ENCODE measurements at places on chromosomes 6 and 20.
A peak's percentile ranks its signal among the peaks of the same experiment; 100 is the strongest.

DNA sequence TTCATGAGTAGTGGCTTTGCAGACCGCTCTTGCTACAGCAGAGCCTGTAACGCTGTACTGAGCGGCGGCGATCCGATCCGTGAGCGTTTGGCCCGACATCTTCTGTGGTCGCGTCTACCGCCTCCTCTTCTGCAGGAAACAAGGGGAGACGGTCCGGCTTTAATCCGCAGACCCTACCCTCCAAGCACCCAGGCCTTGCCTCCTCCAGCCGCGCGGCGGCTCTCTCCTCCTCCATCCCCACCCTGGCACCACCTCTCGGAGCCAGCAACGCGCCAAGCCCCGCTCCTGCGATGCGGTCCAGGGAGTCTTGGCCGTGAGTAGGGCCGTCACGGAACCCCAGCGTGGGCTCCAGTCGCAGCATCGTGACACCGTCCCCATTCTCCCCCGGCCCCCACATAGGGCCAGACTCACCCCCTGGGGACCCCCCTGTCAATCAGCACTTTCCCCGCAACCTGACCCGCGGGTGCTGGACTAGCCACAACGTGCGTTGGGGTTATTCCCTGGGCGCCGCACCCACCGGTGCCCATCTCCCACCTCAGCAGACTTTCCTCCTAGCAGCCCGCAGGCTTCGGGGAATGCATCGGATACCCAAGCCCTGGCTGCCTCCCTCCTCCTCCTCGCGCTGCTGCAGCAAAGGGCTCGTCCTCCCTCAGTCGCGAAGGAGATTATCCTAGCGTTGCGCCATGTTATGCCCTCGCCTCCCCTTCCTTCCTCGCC lies 914 bp downstream of the SNAP91 start:
- no peak for DNase-seq

- peak; percentile 5 for DNase-seq
Measured at GRCh38 chr6:20402092-20402341, 338 bp downstream of the E2F3 start.

- no peak for DNase-seq
Measured at GRCh38 chr20:47816487-47817451, 31.5 kb upstream of the SULF2 start.

DNA sequence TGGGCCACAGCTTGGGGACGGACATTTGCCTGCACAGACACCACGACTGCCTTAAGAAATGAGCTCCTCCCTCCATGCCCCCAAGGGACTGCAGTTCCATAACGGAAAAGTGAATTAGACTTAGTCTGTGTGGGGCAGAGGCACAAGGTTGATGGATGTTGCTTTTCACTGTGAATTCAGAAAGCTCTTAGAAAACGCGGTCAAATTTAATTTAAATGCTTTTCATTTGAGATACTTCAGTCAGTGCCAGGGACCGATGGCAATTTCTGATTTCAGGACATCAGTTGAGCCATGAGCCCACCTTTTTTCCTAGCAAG lies 356.4 kb downstream of the KIF16B start:
- DNase-seq, result no peak

GRCh38 chr6:169589699-169590257 lies 112.1 kb downstream of the WDR27 start:
- DNase-seq, result no peak

DNA sequence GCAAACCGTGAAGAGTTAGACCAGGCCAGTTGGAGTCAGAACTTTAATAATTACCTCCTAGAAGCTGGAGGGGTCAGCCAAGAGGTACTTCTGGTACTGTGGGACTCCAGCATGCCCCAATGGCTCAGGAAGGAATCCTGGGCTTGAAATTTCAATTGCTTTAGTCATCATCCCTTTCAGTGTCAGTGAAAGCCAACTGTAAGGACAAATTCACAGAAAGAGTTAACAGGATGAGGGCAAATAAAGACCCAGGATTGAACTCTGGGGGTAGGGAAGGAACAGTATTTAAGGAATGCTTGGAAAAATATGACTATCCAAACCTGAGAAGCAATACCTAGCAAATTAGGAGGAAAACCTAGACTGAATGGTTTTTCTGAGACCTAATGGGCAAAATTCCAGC lies 735.1 kb upstream of the MARCKS start:
- peak; percentile 75 for DNase-seq

GRCh38 chr6:155660251-155660977 lies 204.8 kb upstream of the NOX3 start:
- DNase-seq, result no peak

DNA sequence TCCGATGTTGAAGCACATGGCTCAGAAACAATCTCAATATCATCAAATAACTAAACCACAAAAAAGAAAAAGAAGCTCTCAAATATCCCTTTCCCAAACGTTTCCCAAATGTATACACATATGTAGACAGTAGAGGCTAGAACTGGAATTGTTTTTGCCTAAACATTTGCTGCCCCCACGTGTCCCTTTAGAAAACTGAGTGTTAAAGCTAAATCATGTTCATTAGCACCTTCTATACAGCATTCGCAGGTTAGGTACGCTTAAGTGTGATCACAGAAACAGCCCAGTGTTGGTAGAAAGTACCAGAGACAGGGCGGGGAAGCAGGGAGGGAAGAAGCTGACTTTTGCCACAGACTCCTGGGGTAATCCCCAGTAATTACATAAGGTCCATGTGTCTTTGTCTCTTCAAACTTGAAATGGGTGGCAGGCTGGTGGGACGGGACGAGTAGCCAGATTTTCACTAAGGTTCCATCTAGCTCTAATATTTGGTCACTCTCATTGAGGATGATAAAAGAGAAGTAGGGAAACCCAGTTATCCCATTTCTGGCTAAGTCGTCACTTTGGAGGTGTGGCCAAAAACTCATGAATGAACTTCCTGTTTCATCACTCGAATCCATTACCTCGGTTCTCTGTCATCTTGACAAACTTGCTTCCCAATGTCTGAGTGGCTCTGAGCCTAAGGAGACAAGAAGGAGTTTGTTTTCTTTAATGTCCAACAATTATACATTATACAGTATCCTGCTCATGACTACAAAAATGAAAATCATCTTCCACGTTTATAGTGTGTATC lies 15.0 kb upstream of the TFAP2A start:
- DNase-seq, result peak; percentile 50

GRCh38 chr6:31568537-31568961 lies 3.5 kb upstream of the LTA start:
- no peak for DNase-seq

DNA sequence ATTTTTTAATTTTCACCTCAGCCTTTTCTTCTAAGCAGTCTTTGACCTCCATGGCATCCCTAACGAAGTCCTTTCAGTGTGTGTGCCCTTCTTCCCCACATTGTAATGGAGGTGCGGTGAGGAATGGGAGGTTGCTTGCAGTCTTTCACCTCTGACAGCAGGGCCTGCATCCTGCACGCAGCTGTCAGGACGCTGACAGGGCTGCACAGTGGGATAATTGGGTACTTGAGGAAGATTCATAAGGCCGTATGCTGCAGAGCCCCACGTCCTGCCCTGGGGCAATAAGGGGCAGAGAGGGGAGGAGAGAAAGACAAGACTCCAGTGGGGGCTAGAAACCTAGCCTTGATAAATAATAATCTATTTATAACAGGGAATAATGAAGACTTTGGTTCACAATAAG lies 184.7 kb downstream of the SAMD5 start:
- DNase-seq, result no peak

- DNase-seq, result no peak
Measured at GRCh38 chr20:846894-847278, 13.4 kb downstream of the FAM110A start.

GRCh38 chr6:3377536-3378397 lies 79.1 kb downstream of the SLC22A23 start:
- DNase-seq, result no peak

DNA sequence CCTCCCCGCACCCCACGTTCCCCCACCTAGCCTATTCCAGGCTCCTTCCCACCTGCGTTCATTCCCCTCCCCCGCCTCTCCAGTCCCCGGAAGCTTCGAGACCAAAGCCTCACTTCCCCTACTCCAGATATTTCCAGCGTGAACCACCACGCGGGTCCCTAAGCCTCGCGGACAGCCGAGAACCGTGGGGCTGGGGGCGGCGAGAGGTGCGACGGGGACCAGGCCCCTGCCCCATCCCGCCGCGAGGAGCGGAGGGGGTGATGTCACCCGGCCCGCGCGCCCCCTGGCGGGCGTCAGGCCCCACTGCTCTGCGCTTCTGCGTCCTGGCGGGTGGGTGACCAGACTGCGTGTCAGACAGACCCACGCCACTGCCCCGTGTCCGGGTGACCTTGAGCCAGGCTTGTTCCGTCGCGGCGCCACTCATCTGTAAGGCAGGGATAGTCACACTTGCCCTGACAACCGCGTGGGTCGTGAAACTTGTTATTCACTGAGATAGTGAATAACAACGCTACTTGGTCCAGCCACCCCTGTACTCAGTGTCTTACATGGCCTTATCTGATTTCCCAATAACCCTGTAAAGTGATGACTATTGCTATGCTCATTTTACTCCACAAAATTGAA lies 9.0 kb upstream of the HSP90AB1 start:
- DNase-seq, result no peak

DNA sequence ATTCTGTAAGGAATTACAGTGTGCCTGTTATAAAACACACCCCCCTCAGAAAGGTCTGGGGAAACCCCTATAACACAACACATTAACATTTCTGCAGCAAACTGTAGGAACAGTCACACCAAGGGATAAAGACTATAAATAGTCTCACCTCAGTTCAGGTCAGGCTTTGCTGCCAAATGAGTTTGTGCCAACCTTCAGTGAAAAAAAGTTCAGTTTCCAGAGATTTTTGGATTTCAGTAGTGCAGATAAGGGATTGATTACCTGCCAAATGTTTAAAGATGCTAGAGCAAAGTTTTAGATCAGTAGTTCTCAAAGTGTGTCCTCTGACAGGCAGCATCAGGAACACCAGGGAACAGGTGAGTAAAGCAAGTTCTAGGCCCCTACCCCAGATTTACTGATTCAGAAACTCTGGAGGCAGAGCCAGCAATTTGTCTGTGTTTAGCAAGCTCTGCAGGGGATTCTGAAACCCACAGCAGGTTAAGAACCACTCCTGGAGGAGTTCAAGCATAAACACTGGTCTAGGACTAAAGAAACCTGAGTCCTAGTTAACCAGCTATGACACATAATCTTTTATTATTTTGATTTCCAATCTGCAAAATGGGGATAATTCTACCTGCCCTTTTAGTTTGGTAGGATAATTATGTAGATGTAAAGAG lies 111.0 kb downstream of the RCAN2 start:
- DNase-seq, result no peak

GRCh38 chr6:168134560-168135201 lies 55.7 kb upstream of the FRMD1 start:
- DNase-seq, result no peak

DNA sequence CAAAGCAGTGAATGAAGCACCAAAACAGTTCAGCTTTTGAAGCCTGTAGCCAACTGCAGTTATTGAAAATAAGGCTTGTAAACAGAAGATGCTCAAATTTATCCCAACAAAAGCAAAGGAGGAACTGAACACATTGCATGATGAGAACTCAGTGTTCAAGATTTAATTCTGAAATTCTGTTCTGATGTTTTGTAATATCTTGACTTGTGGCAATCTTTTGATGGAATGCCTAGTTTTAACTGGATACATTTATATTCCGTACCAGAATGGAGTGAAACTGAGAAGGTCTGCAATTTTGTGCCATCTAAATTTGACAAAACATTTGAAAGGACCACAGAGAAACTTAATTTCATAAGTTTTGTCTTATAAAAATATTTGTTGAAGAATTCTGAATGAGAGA lies 17.5 kb downstream of the FYN start:
- no peak for DNase-seq

GRCh38 chr20:21136015-21136732 lies 10.3 kb downstream of the KIZ start:
- no peak for DNase-seq

DNA sequence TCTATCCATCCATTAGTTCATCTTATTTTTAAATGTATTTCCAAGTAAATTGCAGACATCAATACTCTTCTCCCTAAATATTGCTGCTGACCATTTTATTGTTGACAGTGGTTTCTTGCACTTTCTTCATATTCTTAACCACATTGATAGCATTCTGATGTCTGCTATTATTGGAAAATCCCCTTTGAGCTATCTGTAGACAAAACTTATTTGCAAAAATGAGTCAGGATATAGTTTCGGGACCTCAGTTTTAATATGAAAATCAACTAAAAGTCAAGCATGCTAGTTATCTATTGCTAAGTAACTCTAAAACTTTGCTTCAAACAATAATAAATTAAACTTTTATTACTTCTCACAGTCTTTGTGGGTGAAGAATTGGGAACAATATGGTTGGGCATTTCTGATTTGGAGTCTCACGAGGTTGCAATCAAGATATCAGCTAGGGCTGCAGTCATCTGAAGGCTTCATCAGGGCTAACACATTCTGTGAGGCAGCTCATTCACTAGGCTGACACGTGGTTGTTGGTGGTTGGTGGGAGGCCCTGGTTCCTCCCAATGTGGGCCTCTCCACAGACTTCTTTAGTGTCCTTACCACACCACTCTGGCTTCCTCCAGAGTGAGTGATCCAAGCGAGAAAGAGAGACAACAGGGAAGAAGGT lies 32.7 kb downstream of the CD109 start:
- no peak for DNase-seq

DNA sequence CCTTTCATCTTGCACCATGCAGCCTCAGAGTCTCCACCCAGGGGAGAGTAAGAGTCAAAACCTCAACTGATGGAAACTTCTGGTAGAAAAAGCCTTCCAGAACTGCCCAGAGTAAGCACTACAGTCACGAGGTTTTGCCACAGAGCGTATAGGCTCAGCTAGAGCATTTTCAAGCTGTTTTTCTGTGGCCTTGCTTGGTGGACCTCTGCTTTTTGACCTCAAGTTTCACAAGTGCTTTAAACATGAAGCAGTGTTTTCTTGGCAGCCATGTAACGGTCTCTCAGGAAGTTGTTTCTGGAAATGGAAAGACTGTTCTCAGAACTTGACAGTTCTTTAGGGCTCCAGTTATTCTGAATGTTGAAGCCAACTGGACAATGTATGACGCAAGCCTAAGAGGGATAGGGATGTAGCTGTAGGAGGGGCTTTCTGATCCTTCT lies 146.5 kb downstream of the ZDHHC14 start:
- DNase-seq, result no peak

GRCh38 chr6:84575264-84575663 lies 189.1 kb downstream of the TBX18 start:
- peak; percentile 11 for DNase-seq
